ENCODE measurements at places on chromosomes 16 and 17.
A peak's percentile ranks its signal among the peaks of the same experiment; 100 is the strongest.

DNA sequence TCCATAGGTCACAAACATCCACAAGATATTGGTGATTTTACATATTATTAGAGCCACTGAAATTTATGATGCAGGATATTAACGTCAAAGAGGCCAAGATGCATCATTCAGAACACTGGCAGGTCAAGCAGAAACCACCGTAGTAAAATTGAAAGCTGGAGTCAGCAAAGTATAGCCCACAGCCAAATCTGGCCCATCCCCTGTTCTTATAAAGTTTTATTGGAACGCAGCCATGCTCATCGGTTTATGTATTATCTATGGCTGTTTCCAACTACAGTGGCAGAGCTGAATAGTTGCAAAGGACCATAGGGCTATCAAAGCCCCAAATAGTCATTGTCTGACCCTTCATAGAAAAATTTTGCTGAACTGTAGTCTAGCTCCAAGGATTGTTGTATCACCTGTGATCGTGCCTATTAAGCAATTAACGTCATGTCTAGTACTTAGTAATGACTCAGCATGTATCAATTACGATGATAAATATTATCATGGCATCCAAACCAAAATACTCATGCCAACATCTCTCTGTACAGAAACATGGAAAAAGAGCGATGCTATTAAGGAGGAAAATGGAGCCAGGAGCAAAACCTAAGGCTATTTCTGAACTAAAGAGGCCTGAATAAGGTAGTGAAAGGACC, 165.6 kb downstream of the IRX3 start:
- no peak for DNase-seq

GRCh38 chr16:66774981-66775380, 23.6 kb upstream of the DYNC1LI2 start:
- DNase-seq: no peak

DNA sequence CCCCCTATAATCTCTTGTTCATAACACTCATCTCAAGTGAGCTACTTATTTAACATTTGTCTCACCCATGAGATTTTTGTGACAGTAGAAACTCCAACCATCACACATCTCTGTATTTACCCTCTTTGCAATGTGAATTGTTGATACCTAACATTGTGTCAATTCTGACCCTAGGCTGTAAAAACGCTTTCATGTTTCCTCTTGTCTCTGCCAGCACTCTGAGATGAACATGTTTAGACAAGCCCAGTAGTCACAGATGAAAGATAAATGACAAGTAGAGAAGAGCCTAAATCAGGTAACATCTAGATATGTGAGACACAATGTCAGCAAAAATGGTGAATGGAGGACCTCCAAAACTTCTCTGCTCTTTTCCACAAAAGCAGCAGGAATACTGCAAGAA, 1254.5 kb upstream of the GOT2 start:
- DNase-seq: no peak

GRCh38 chr17:61457226-61457983, 5.2 kb downstream of the TBX4 start:
- no peak for DNase-seq

DNA sequence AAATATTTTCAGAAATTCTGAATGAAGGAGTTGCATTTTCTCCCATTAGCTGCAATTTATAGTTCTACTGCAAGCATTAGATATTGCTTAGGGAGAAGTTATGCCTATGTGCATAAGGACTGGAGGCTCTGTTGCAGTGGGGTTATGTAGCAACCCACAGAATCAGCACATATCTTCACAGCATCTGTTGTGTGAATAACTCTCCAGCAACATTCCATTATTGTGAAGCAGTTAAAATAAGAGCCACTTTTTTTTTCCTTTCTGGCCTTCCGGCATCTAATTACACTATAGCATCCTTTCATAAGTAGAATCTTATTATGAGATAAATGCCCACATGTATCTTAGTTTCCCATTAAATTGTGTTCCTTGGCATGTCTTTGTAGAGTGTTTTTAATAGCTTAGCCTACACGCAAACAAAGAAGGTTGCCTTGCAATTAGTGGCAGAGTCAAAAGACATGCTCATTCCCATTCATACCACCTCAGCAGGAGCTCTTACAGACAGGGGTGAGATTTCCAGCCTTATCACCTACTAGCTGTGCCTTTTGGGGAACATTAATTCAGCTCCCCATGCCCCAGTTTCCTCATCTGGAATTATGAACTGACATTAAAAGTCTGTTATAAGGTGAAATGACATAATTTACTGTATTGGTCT, 596.0 kb upstream of the GOT2 start:
- DNase-seq: no peak

GRCh38 chr16:28873543-28874201, 4.6 kb upstream of the ATP2A1 start:
- no peak for DNase-seq

GRCh38 chr16:66832190-66832589, 1.4 kb upstream of the NAE1 start:
- DNase-seq: no peak

DNA sequence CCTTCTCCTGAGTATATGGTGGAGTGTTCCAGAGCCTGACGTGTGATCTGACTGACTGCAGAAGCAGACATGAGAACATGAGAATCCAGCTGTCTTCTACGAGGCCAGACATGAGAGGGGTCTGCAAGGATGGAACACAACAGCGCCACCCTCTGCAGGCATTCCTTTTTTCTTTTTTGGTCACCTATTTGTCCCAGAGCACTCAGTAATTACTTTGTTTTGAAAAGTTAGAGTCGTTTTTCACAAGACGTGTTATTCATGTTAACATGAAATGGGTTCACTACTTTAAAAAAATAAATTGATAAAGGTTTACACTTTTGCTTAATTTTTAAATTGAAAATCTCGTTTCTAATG, 43.8 kb upstream of the ATP2A3 start:
- DNase-seq: no peak

- no peak for DNase-seq
These were observed 77.6 kb upstream of the HLF start for GRCh38 chr17:55186937-55187770.

DNA sequence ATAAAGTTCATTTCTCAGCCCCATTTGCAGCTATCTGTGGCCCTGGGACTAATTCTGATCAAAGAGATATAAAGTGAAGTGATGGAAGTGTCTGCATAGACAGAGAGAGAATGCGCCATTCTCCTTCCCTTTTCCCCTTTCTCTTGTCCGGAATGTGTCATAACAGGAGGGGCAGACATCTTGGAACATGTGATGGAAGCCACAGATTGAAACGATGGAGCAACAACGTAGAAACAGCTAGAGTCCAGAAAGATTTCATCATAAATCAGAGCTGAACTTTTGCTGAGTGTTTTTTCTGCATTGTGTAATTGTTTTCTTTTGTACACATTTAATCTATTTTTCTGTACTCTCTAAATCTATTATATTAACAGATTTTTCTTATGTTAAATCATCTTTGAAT, 11.3 kb downstream of the ASGR1 start:
- no peak for DNase-seq

GRCh38 chr17:69579961-69580677, 165.6 kb downstream of the MAP2K6 start:
- DNase-seq: no peak

DNA sequence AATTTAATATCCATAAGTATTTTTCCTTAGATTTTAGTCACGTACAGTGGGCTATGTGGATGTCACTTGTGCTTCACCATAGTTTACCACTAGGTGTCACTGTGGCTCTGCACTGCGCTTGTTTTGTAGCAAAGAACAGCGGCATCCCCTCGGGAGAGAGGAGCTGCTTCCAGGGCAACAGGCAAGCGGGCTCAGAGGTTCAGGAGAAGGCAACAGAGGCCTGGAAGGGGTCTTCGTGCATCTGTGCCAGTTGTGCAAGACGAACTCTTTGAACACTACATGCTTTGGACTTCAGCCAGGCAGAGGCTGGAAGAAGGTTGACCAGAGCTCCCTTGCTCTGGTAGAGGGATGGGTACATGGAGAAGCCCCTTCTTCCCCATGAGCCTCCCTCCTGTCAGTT, 20.6 kb downstream of the CYB561 start:
- peak; percentile 78 for DNase-seq

GRCh38 chr17:76493505-76494167, 7.6 kb downstream of the RHBDF2 start:
- no peak for DNase-seq

- no peak for DNase-seq
These were observed 79.1 kb downstream of the KSR1 start for GRCh38 chr17:27535178-27535928.

DNA sequence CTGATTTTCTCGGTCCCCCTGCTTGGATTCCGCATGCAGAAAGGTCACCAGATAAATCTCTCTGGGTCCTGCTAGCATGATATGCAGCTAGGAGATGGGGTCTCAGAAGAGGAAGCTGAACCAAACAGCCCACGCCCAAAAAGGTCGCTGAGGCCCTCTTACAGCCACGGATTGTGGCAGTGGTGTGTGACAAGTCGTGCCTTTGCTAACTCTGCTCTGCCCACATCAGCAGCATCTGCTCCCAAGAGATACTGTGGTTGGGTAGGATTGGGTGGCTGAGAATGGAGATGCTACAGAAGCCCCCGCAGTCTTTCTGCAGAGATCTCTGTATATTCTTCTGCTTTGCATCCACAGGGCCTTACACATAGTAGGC, 15.2 kb upstream of the SKAP1 start:
- DNase-seq: no peak

GRCh38 chr16:79217375-79218011, 383.0 kb downstream of the MAF start:
- DNase-seq: no peak

GRCh38 chr17:49687878-49688491, 10.1 kb upstream of the SPOP start:
- no peak for DNase-seq

DNA sequence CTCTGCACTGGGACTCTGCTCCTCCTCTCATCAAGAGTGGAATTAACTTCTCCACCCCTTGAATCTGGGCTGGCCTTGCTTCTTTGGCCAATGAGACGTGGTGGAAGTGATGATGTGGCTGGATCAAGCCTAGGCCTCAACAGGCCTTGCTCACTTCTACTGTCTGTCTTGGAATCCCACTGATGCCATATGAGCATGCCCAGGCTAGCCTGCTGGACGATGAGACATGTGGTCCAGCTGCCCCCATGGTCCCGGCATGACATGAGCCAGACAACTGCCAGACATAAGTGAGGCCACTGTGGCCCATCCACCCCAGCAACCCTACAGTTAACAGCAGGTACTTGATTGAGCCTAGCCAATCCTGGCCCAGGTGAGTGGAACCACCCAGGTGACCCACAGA, 18.7 kb downstream of the VAC14 start:
- DNase-seq: no peak

DNA sequence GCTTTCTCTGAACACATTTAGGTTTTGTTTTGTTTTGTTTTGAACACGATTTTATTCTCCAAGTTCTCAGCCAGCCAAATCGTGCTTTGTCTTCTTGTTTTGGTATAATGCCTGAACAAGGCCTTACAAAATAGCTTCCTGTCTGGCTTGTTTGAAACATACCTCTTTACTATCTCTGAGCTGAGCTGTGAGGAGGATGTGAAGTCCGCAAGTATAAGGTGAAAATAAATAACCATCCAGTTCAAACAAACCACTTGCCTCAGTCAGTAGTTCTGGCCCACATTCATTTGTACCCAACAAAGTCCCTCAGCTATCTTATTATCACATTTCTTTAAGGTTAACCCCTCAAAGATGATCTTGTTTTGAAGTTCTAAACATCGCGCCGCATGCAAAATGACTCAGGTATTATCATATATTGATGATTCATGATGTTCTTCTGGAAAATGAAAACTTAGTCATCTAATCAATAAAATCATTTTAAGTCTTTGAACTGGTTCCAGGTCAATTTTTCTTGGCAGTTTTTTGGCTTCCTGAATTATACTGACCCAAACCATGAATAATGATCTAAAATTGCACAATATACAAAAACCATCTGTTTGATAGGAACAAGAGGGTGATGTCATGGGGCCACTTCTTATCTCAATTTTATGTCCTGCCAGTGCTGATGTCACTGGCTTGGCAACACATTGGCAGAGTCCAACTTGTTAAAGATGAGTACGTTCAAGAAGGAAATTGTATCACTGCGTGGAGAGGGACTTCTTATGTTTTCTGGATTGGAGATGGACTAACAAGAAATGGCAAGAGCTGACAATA, 694.3 kb downstream of the KCNJ2 start:
- DNase-seq: no peak

DNA sequence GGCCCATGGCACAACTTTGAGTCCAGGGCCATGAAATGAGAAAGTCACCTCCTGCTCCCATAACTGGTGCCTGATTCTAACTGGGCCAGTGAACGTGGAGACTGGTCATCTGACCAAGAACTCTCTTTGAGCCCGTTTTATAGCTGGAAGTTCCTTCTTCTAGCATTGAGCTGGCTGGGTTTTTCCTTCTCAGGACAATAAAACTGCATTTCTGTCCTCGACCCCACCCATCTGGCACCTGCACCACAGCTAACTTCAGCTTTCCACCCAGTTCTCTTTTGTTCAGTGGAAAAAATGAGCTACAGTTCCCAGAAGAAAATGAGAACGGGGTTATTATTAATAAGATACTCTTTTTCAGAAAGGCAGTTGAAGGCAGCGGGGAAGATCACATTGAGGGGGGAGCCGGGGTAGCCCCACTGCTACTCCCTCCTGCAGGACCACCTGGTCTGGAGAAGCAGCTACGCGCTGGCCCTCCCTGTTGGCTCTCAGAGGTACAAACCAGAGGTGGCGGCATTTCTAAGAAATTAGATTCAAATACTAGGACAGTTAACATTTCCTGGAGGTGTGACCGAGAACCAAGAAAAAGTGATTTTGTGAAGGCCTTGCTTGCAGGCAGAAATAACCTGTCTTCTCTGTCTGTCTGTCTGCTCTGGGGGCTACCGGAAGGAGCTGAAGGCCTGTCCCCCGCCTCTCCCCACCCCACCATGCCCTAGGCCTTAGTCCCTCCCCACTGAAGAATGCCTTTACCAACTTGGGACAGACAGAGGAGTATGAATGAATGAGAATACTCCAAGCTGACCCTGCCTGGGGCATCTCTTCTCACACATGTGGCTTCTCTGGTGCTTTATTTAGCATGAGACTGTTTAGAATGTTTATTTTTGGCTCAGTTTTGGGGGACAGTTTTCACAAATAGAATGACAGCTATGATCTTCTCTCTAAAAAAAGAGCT, 123.9 kb downstream of the XYLT1 start:
- no peak for DNase-seq

DNA sequence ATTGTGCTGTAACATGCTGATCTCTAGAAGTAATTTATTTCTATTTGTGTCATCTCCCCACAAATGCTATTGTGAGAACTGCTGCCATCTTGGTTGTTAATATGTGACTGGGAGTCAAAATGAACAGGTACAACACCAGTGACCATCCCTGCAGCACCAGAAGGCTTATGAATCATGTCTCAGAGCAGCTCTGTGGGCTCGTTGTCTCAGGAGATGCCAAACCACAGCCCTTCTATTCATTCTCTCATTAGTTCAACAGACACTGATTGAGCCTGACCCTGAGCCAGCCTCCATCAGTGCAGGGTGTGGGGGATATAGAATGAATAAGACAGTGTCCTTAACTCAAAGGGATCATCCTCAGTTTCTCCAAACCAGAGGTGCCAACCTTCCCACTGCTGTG, 92.5 kb downstream of the UTP18 start:
- DNase-seq: no peak

GRCh38 chr16:68367030-68367429, 56.2 kb downstream of the PRMT7 start:
- no peak for DNase-seq

GRCh38 chr17:13403982-13404946, 197.5 kb downstream of the HS3ST3A1 start:
- DNase-seq: no peak

GRCh38 chr16:31694461-31694860, 166.8 kb downstream of the AHSP start:
- DNase-seq: no peak

Measured in NCI-H774 (cell line).